ENCODE measurements at places on chromosomes 11 and 22.

DNA sequence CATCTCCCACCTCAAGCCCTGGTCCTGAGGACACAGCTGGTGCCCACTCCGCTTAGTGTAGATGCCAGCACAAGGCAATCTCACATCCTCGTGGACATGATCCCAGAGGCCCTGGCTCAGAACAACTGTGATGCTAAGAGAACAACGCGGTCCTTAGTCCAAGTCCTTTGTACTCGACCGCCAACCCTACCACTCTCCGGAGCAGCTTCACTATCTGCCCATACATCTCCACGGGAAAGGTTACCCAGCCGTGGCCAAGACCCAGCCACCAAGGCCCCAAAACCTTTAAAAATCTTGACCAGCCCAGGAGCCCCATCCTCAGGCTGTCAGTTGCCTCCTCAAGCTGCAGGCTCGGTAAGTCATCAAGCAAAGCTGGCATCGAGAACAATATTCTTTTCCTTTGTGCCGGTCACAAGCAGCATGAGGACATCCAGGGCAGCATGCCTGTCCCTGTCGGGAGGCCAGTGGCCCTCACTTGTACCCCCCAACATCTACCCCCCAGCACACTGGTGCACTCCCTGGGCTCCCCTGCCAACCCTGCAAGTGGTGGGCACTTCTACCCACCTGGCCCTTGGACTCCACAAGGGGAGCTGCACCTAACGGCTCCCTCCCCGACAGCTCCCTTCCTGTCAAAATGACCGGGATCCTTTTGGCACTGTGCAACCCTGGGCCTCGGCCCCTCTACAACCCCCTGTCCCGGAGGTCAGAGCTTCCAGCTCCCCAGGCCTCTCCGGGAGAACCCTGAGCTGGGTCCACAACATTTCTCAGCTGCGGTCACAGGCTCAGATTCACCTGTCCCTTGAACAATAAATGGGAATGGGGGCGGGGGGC, 2.5 kb downstream of the OSBPL5 start:
- DNase-seq: no peak

- DNase-seq: no peak
Observed at GRCh38 chr11:75342966-75343870, 8.2 kb downstream of the ARRB1 start.

GRCh38 chr11:77091146-77091940, 11.3 kb upstream of the OMP start:
- DNase-seq: peak; percentile 79

- DNase-seq: peak; percentile 48
Observed at GRCh38 chr22:44668190-44668885, 33.7 kb upstream of the PRR5 start.

GRCh38 chr22:22397292-22397870, 111.2 kb downstream of the ZNF280B start:
- no peak for DNase-seq

DNA sequence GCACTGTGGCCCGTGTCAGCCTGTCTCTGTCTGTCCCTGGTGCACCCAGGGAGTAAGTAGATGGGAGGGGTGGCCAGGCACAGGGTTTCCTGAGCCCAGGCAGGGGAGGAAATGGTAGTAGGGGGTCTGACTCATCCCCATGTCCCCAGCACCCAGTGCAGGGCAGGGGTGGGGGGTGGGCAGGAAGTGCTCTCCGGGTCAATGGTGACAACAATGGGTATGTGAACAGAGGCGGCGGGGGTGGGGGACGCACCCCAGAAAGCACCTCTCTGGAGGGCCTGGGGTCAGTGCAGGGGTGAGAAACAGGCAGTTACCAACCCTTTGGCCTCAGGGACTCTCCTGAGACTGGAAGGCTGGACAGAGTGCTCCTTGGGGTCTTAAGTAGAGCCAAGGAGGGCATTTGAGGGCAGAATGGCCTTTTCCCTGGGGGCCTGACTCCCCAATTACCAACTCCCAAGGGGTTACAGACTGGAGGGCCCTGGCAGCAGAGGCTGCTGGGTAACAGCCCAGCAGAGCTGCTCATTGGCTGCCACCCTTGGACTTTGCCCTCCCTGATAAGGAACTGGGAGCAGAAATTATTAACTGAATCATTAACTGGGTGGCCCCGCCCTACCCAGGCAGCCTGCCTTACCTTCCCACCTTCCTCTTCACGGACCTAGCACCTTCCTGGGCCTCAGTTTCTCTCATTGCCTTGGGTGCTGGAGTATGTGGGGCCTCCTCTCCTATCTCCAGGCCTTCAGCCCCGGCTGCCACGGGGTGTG, 4.2 kb downstream of the MYRF start:
- peak; percentile 16 for DNase-seq

- no peak for DNase-seq
Observed at GRCh38 chr11:134578807-134579723, 167.0 kb upstream of the B3GAT1 start.

DNA sequence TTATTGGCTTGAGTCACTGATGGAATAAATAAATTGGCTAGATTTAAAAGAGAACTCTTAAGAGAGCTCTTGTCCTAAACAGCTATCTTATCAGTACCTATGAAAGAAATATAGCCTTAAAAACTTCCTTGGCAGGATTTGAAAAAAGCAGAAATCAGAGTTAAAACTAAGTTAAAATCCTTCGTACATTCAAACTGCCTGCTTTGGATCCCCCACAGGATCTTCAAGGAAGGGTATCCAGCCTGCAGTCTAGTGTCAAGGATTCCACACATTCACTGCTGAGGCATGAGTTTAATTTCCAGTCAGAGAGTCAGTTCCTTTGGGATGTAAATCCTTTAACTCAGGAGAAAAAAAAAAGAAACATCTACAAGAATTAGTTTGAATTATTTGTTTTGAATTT, 242.9 kb upstream of the UBASH3B start:
- no peak for DNase-seq

- DNase-seq: peak; percentile 53
Observed at GRCh38 chr22:42299586-42300258, 29.3 kb upstream of the TCF20 start.

DNA sequence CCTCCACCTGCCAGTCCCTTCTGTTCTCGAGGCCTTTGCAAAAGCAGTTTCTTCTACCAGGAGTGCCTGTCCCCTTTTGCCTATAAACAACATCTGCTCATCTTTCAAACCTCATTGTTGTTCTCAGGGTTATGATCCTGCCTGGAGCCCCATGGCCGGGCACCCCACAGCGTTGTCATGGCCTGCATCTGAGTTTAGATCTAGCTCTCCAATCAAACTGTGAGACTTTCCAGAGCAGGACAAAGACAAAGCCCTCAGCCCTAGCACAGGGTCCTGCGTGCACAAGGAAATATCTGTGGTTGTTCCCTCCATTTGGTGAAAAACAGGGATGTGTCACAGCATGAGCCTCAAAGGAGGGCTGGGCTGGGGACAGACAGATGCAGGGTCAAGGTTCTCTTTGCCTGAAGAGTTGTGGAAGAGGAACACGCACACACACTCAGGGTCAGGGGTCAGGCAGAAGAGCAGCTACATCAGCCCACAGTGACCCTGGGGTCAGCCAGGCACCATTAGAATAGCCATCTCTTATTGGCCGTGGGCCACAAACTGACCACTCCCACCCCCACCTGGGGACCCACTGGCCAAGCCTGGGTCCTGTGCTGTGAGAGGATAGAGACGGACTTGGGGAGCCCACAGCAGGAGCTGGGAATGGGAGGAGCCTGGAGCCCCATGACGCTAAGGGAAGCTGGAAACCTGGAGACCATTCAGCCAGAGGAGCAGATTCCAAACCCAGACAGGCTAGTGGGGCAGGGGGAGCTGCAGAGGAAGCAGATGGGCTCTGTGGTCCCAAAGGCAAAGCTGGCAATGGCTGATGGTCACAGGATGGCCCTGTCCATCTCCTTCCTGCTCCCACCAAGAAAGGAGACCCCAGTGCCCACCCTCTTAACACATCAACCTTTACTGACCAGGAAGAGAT, 99.4 kb downstream of the PDE2A start:
- no peak for DNase-seq

GRCh38 chr22:46089426-46090035, 60.8 kb upstream of the PPARA start:
- no peak for DNase-seq

DNA sequence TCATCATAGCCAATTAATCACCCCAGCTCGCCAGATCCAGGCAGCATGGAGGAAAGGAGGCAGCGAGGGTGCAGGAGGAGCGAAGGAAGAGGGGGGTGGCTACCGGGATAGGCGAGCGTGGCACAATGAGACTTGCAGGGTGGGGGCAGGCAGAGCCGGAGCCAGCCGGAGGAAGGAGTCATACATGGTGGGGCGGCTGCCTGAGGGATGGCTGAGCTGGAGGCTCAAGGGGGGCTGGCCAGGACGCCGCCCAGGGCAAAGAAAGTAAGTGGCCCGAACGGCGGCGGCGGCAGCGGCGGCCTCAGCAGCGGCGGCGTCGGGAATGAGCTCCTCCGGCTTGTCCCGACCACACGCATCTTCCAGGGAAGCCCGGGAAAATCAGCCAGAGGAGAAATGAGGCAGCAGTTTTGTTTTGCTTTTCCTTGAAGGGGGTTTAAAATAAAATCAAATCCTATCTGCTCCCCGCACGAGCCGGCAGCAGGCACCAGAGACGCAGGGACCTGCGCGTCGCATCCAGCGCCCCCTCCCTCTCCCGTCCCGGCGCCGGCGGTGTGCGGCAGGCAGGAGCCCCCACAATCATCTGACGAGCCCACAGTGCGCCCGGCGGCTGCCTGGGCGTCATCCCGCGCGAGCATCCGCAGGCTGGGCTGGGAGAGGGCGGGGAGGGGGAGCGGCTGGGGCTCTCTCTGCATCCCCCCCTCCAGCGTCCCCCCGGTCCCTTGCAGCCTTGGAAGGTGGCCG, 263.6 kb downstream of the CTTN start:
- no peak for DNase-seq

- peak; percentile 94 for DNase-seq
Observed at GRCh38 chr11:66408488-66409214, 12.2 kb upstream of the NPAS4 start.

DNA sequence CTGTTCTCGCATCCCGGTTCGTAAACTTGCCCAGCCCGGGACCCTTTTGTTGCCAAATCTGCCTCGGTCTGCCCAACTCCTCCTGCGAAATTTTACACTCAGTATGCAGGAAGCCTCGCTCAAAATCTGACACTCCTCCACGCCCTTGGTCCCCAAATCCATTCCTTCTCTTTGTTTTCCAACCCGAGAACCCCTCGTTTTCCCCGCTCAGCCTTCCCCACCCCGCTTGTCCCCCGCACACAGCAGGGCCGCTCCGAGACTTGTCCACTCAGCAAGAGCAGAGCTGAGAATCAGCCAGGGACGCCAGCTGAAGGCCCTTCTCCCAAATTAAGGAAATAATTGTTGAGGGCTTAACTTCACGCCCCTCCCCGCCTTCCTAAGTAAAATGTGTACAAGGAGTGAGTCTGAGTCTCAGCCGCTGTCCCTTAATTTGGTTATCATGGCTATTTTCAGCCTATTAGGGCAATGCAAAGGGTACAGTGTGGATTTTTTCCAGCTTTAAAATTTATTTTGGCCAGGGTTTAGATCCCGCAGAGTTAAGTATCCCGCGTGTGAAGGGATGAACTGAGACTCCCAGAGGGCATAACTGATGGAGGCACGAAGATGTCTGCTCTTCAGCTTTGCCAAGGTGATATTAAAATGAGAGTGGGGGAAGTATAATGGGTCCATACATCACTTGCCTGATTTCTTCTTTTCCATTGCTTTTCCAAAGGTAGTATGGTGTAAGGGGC, 581 bp upstream of the FBXO3 start:
- no peak for DNase-seq

DNA sequence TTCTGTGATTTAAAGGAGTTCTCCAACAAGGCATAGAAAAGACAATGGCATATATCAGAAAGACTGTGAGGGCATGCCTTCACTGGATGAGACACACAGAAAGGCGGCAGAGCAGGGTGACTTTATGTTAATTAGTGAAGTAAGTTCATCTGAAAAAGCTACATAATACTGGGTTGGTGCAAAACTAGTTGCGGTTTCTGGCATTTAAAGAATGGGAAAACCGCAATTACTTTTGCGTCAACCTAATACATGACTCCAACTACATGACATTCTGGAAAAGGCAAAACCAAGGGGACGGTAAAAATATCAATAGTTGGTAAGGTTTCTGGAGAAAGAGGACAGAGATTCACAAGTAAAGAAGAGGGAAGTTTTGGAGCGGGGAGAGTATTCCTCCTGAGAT, 5.1 kb downstream of the RFPL1 start:
- DNase-seq: no peak

DNA sequence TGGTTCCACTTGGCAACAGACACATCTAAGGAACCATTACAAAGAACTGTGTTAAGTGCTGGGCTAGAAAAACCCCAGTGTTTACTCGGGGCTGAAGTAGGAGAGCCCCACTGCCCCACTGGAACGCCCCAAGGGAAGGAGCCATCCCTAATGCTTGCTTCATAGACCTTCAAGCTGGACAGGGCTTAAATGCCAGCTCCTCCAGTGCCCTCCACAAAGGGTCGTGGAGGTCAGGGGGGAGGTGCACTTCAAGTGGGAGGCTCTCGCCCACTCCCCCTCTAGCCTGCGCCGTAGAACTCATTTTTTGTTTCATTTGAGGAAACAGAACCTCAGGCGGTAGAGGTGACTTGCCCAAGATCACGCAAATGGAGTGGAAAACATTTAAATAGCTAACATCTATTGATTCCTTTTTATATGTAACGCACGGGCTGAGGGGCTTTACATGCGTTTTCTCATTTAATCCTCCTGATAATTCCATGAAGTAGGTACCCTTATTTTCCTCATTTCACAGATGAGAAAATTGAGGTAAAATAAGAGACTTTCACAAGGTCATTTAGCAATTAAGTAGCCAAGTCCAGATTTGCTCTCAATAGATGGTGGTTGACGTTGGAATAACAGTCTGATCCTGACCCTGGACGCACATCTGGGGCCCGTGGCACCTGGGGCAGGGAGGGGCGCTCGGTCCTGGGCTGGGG, 545 bp upstream of the ZDHHC13 start:
- no peak for DNase-seq

GRCh38 chr11:82315093-82315492, 418.6 kb downstream of the FAM181B start:
- DNase-seq: no peak

GRCh38 chr11:24949406-24949805, 452.6 kb downstream of the LUZP2 start:
- DNase-seq: no peak

- no peak for DNase-seq
Observed at GRCh38 chr11:121604152-121604551, 151.4 kb upstream of the SORL1-AS1 start.

- no peak for DNase-seq
Observed at GRCh38 chr11:133906746-133907145, 50.0 kb downstream of the IGSF9B start.

DNA sequence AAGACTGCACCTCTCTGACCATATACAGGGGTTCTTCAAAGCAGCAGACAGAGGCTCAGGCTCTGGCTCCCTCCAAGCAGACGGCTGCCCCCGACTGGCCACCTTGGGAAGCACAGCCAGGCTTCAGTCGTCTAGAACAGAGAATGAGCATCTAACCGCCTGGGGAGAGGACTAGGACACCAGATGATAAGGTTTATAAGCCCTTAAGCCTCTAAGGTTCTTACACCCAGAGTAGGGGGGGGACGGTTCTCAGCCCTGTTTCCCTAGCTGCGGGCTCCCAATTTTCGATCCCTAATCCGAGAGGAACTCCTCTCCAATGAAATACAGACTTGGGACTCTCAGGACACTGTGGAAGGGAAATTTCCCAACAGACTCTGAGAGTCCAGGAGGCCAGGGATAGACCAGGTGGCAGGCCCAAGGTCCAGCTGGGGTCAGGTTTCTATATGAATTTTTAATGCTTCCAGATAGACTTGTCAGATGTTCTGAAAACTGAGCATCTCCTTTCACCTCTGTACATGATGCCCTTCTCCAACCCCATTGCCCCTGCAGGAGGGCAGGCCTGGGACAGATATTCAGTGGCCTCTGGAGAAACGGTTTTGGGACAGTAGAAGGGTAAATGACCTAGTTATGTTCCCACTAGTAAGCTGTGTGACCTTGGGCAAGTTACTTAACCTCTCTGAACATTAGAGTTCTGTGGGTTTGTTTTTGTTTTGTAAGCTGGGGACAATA, 20.2 kb downstream of the RTN4RL2 start:
- DNase-seq: peak; percentile 77

All from activated naive CD4-positive, alpha-beta T cell treated with Interleukin-2 at 50 U/mL for 16 hours (primary cell).